ENCODE measurements at places on chromosomes 13 and 19.
A peak's percentile ranks its signal among the peaks of the same experiment; 100 is the strongest.

- DNase-seq: no peak
Observed at GRCh38 chr13:111559612-111560403, 239.4 kb downstream of the TEX29 start.

DNA sequence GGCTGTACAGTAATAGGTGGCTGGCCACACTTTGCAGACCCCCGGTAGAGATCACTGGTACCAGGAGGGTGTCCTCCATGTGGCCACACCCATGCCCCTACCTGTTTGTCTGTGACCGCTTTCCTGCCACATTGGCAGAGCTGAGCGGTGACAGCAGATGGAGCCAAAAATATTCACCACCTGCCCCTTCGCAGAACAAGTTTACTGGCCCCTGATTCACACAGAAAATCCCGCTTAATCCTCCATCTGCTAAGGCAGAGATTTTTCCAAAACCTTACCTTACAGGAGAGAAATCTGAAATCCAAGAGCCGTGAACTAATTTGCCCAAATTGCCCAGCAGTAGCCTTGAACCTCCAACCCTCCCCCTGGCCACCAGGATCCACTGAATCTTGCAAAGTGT, 52.1 kb downstream of the MYO9B start:
- DNase-seq: no peak

DNA sequence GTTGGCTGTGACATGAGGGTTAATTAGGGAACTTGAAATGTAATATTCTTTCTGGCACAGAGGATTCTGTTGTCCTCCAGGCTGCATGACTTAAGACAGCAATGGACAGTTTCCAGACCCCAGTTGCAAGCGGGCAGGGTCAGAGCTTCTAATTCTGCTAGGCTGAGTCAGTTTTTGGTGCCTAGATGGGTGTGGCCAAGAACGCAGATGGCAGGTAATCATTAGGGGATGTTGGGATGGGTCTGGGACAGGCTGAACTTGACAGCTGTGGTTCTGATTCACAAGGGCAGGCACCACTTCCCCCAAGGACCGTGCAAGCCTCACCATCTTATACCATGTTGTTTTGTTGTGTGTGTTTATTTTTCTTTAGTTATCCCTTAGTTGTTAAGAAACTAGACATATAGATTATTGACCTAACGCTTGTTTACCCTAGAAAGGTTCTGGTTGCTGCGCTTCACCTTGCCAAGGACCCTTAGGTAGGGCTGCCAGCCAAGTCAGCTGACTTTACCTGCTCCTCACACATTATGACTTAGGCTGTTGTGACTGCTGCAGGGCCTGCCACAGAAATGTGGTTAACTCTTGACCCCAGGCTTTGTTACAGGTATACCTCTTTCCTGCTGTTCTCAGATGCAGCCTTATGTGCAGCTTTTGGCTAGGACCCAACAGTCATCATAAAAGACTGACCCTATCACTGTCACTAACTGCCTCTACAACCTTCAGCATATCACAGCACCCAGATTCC, 117.7 kb upstream of the KLF12 start:
- no peak for DNase-seq

GRCh38 chr19:3733549-3734309, 25.5 kb downstream of the TJP3 start:
- DNase-seq: no peak

DNA sequence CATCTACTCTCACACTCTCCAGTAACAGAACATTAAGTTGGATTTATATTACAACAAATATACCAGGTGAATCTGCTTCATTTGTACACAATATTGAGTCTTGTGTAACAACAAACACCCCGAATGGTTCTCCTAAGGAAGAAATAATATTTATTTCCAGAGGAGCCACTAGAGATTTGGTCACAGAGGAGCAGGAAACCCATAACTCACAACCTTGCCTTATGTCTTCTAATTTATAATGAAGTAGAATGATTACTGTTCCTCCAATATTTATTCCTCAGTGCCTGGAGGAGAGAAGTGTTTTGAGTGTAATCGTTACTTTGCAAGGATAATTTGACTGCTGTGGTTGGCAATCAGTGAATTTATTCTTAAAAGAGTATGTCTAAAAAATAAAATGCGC, 1243.7 kb upstream of the PCDH20 start:
- no peak for DNase-seq

DNA sequence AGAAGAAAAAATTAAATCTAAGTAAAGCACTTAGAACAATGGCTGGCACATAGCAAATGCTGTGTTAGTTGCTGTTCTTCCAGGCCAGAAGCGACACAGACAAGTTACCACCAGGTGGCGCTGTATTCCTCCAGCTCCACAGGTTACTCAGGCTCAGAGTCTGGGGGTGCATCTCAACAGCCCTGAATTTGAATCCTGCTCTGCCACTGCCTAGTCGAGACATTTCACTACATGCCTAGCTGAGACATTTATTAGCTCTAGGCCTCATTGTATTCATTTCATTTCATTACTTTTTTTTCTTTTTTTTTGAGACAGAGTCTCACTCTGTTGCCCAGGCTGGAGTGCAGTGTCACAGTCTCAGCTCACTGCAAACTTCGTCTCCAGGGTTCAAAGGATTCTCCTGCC, 16.4 kb upstream of the CYP2B6 start:
- DNase-seq: peak; percentile 50

DNA sequence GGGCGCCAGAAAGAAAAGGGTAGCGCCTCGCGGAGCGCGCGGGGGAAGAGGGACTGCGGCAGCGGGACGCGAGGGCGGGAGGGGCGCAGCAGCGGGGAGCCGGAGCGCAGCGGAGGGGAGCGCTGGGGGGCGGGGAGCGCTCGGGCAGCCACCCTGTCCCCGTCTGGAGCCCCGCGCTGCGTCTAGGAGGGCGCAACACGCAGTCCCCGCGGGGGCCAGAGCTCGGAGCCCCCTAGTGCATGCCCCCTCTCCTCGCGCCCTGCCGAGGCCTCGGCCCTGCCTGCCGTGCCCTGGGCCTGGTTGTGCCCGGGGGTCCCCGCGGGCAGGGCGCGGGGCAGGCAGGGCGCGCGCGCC, 37.9 kb downstream of the SOX1 start:
- DNase-seq: no peak

GRCh38 chr19:1992759-1993260, 22.7 kb downstream of the BTBD2 start:
- DNase-seq: no peak

GRCh38 chr13:112182251-112182650, 115.3 kb downstream of the SOX1 start:
- no peak for DNase-seq

- no peak for DNase-seq
Observed at GRCh38 chr13:23828866-23829265, 60.3 kb downstream of the MIPEP start.

DNA sequence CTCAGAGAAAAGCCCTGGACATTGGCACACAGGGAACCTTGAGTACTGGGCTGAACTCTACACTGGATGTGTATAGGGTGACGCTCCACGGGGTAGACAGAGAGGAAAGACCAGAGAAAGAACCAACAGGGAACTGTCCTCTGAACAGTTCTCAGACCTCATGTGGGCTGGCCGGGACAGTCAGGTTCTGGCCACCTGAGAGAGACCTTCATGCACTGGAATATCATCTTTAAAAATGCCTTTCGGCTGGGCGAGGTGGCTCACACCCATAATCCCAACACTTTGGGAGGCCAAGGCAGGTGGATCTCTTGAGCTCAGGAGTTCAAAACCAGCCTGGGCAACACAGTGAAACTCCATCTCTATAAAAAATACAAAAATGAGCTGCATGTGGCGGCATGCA, 143.8 kb upstream of the GJB6 start:
- DNase-seq: no peak

DNA sequence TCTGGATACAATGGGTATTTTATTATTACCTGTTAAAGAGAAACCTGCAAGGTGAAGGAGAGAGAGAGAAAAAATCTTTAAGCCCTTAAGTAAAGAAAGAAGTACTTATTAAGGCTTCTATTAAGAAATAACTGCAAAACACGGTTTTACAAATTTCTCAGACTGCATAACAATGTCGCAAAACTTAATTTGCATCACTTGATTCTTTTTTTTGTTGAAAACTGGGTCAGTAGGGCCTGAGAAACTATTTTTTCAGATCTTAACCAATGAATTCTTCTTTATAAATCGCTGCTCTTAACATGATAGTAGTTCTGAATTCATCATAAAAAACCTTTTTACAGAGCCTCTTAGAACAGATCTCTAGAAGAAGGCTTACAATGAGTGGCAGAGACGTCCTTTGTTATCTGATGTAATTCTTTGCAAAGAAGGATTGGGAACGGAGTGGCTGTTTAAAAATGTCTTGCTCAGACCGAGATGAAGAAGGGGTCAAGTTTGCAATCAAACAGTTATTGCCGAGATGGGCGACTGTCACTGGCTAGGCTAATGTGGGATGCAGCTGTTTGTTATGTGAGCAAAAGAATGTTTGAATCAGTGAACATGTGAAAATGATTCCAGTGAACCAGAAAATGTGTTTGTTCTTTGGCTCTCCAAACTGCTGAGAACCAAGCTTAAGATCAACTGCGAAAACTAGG, 76.3 kb downstream of the ZNF536 start:
- no peak for DNase-seq

DNA sequence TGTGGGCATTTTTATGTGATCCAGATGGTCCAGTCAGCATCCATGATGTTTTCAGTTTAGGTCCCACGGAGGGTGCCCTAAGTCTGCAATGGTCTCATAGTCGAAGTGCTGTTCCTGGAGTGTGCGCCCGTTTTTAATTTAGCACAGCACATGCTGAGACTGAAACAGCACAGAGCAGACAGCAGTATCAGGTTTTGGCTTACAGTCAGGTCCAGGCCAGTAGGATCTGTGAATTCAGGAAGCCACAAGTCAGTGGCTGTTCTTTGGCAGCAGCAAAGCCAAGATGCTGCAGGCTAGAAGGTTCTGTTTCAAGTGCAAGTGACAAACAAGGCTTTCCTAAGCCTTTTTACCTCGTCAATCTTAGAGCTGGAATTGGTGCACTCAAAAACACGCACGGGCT, 18.3 kb downstream of the FBXO27 start:
- no peak for DNase-seq

DNA sequence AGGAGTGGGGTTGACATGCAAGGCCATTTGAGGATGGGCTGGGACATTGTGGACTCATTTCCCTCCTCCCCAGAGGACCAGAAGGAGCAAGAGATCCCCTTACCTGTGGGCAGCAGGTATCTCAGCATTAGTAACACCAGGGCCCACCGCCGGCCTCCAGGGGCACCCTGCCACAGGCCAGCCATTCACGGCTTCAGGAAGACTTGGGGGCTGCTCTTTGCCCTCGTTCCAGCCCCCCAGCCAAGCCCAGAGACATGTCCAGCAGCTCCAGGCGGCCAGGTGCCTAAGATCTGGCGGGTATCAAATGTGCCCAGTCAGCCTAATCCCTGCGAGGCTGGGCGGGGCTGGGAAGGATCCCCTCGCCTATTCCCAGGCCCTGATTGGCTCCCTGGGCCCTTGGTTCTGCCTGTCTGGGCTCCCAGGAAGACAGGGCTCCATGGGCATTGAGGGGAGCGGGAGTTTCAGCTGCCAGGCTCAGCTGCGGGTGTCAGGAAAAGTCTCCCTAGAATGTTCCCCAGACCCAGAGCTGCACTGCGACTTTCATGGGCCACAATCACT, 21.3 kb upstream of the OR1M1 start:
- DNase-seq: no peak

- DNase-seq: no peak
Observed at GRCh38 chr13:78736142-78736541, 77.2 kb upstream of the OBI1 start.

DNA sequence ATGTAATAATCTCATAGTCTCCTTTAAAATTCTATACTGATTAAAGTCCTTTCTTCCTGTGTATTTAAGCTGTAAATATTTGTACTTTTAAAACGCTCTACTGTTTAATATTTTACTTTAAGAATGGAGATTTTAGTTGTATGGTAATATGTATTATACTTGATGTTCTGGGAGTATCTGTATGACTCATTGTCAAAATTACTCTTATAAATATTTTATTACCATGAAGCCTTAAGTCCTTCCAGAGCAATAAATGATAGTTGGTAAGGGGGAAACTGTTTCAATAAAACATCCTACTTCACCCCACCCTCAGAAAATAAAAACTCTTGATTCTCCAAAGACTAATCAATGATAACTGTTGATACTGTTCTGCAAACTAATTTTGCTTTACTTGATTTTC, 6.4 kb downstream of the PCDH9 start:
- no peak for DNase-seq

- no peak for DNase-seq
Observed at GRCh38 chr19:6873708-6874431, 13.5 kb upstream of the ADGRE1 start.

DNA sequence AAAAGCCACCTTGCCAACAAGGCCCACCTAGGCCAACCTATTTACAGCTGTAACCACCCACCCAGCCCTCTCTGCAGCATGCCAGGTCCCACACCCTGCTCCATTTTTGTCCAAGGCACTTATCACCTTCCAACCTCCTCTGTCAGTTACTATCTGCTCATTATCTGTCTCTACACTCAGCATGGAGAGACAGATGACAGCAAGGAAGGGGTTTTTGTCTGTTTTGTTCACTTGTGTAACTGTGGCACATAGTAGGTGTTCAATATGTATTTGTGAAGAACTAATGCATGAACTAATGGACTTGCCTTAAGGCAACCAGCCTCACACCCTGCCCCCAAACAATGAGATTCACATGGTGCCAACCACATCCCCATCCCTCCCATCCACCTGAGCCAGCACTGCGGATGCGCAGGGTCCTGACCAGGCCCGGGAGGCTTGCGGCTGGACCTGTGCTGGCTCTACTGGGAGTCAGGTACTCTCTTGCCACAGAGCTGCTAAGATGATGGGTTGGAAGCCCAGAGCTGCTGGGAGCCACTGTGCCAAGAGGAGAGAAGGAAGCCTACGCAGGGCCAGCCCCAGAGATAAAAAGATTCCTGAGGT, 17.3 kb downstream of the DEDD2 start:
- DNase-seq: no peak

- DNase-seq: no peak
Observed at GRCh38 chr19:6773323-6773931, 919 bp downstream of the VAV1 start.

DNA sequence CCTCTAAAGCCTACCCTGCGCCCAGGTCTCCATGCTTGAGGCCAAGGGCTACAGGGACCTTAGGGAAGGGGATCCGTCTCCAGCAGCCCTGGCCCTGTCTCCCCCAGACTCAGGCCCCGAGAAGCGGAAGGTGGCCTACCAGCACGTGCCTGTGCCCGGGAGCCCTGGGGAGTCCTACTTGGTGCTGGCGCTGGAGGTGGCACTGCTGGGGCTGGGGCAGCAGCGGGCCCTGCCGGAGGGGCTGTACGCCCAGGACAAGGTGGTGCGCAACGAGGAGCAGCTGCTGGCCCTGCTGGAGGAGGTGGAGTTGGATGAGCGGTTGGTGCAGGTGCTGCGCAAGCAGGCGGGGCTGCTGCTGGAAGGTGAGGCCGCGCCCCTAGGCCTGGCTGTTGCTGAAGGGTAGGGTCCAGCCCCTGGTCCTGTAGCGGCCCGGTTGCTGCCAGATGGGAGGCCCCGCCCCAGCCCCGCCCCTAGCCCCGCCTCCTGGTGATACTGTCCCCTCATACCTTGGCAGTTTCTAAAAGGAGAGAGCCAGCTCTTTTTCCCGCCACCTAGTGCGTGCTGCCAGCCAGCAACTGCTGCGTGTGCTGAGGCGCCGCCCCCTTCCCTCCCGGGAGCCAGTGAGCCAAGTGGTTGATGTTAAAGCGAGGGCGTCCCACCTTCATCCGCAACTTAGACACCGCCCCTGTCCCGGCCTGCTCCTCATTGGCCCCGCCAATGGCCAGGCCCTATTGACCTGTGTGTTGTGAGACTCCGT, 22.6 kb downstream of the ZSWIM4 start:
- DNase-seq: no peak
